SJSA1 (cell line): ENCODE measurements at places on chromosomes 3 and 15. TPM values are rescaled to one million over a fixed set of nuclear protein-coding genes. Genes with fewer than 3 reads are reported as not detected.

DNA sequence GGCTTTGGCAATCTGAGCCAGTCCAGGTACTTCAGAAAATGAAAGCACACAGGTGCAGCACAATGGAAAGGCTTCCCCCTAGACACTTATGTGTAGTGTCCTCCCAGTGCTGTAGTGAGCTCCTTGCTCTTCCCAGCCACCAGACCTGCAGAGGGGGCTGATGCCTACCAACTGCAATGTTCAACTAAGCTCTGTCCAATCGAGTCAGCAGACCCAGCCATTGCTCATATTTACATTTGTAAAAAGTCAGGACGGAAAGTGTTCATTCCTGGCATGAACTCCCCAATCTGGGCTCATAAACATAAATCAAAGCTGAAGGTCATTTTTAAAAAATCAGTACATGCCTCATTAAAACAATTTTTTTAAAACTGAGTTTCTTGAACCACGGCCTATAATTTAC lies 73.0 kb downstream of the FOXP1 start:
- DNase-seq = peak; percentile 21
- H3K27me3 ChIP-seq = no peaks in the 10 kb centered on the region
- no peak overlapping the region for H3K4me3 ChIP-seq
- H3K4me1 ChIP-seq = peaks cover 8% of the 10 kb centered on the region; the same call in 1 of the 2 replicates
- no peaks in the 10 kb centered on the region for H3K36me3 ChIP-seq

GRCh38 chr15:67563092-67563491 lies 20.6 kb downstream of the MAP2K5 start:
- no peaks in the 10 kb centered on the region for H3K27me3 ChIP-seq
- no peaks in the 10 kb centered on the region for H3K36me3 ChIP-seq

ARHGEF26 gene
- total RNA-seq = 12.0 and 14.9 TPM in 2 replicates

SPRED1 gene
- 31.0 and 32.9 TPM in 2 replicates for total RNA-seq

DNA sequence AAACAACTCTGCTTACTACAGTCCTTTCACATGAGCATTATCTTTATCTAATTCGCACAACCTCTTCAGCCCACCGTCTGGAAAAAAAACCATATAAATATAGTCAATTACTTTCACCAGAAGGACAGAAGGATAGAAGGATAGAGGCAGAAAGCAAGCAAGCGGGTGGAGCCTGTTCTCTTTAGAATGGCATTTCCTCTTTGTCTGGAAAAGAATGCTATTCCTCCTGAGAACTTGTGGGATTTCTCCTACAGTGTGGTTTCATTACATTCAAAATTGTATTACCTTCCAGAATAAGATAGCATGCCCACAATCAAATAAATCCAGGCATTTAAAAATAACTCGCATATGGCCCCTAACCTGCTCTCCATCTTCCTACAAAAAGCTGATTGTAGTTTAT lies 23.1 kb downstream of the SLC30A4 start:
- H3K36me3 ChIP-seq = no peaks in the 10 kb centered on the region
- peaks cover 3% of the 10 kb centered on the region; the same call in 1 of the 2 replicates for H3K4me1 ChIP-seq
- no peaks in the 10 kb centered on the region for H3K27me3 ChIP-seq
- no peak overlapping the region for H3K4me3 ChIP-seq
- no peak overlapping the region for H3K27ac ChIP-seq
- peak; percentile 13 for DNase-seq

DCUN1D1 gene
- total RNA-seq = 24.9 and 48.0 TPM in 2 replicates

SERPINI2 gene
- total RNA-seq = not detected in 2 replicates

- no peak for DNase-seq
- no peaks in the 10 kb centered on the region for H3K36me3 ChIP-seq
- H3K4me1 ChIP-seq = no peaks in the 10 kb centered on the region
- no peak overlapping the region for H3K27ac ChIP-seq
Observed at GRCh38 chr3:168951368-168951767, 712.1 kb downstream of the MECOM start.

DNA sequence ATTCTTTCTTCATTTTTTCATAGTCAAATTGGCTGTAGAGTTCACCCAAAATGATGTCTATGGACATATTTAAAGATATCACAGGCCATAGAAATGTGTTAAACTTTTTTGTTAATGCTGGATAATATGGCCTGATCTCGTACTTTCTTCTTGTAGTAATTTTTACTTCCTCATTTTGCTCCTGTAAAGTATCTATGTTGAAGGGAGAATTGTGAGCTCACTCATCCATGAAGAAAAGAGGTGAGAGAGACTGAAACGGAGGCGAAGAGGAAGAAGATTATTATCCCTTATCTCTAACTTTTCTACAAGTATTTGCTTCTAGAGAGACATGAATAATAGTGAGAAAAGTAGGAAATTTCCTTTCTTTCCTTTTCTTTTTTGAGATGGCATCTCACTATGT lies 613.8 kb upstream of the TBL1XR1 start:
- H3K36me3 ChIP-seq = no peaks in the 10 kb centered on the region
- DNase-seq = no peak
- peaks cover 26% of the 10 kb centered on the region for H3K4me1 ChIP-seq
- H3K27ac ChIP-seq = peak overlapping the region; percentile 25
- H3K4me3 ChIP-seq = no peak overlapping the region
- no peaks in the 10 kb centered on the region for H3K27me3 ChIP-seq

DNA sequence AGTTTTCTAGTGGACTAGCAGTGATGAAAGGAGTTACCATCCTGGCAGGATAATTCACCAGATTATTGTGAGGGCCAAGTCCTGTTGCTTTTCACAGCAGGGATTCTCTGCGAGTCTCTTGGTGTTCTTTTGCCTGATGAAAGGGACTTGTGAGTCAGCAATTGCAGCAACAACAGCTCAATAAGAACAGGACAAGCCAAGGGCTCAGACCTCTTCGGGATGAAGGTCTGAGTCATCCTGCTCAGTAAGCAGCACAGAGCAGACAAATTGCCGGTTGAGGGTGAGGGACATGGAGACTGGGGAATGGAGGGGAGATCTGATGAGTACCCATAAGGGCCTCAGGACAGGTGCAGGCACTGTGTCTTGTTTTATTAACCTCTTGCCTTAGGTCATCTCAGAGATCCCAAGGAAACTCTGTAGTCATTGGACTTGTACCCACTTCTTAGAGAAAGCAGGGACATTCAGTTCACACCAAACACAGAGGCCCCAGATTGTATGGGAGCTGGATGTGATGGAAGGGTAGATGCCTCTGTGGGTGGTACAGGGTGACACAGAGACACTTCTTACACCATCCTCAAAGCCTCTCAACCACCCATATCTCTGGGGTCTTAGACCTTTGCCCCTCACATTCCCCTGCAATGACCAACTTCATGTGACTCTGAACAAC lies 173.8 kb upstream of the TLE3 start:
- peaks cover 17% of the 10 kb centered on the region for H3K4me1 ChIP-seq
- H3K27ac ChIP-seq = no peak overlapping the region
- H3K4me3 ChIP-seq = no peak overlapping the region
- peak; percentile 84 for DNase-seq
- no peaks in the 10 kb centered on the region for H3K36me3 ChIP-seq

- H3K4me1 ChIP-seq = no peaks in the 10 kb centered on the region
- no peak for DNase-seq
- H3K27me3 ChIP-seq = no peaks in the 10 kb centered on the region
- peaks cover 93% of the 10 kb centered on the region for H3K36me3 ChIP-seq
- no peak overlapping the region for H3K4me3 ChIP-seq
- no peak overlapping the region for H3K27ac ChIP-seq
Observed at GRCh38 chr15:75397494-75397893, 29.1 kb upstream of the MAN2C1 start.

GRCh38 chr3:143972155-143972504 lies 507 bp downstream of the DIPK2A start:
- 0 out of 2 replicates have a peak, but pooled peaks cover 5% of the 10 kb centered on the region for H3K4me1 ChIP-seq
- no peaks in the 10 kb centered on the region for H3K36me3 ChIP-seq
- no peak overlapping the region for H3K27ac ChIP-seq
- DNase-seq = no peak
- H3K4me3 ChIP-seq = peak overlapping the region; percentile 55

CELF6 gene
- 0.08 TPM in 1 of 2 replicates, not detected in the other for total RNA-seq

- DNase-seq = no peak
- H3K4me1 ChIP-seq = no peaks in the 10 kb centered on the region
- no peaks in the 10 kb centered on the region; the same call in 1 of the 2 replicates for H3K27me3 ChIP-seq
- H3K27ac ChIP-seq = no peak overlapping the region
- no peaks in the 10 kb centered on the region for H3K36me3 ChIP-seq
Observed at GRCh38 chr3:139894643-139894989, 40.4 kb upstream of the CLSTN2 start.

GRCh38 chr3:50430191-50430590 lies 70.9 kb upstream of the TMEM115 start:
- H3K27ac ChIP-seq = no peak overlapping the region
- H3K4me3 ChIP-seq = no peak overlapping the region

- H3K27ac ChIP-seq = no peak overlapping the region
- DNase-seq = no peak
- H3K4me3 ChIP-seq = no peak overlapping the region
- H3K36me3 ChIP-seq = no peaks in the 10 kb centered on the region
- no peaks in the 10 kb centered on the region for H3K27me3 ChIP-seq
- no peaks in the 10 kb centered on the region for H3K4me1 ChIP-seq
Observed at GRCh38 chr15:67781907-67782690, 43.2 kb upstream of the SKOR1 start.

PARP3 gene
- total RNA-seq = 14.7 and 17.9 TPM in 2 replicates

DNA sequence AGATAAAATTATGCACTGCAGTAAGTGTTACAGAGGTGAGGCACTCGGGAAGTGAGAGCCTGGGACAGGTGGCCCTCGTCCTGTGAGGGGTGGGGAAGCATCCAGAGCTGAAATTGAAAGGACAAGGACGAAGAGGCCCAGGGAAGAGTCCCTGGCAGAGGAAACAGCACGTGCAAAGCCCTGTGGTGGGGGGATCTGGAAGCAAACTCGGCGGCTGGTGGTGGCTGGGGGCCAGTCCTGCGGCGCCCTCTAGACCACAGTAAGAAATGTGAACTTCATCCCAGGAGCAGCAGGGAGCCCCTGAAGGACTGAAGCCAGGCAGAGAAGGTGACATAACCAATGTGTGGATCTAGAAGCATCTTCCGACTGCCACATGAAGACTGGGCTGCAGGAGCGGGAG lies 42.8 kb downstream of the GRIP2 start:
- H3K4me3 ChIP-seq = no peak overlapping the region
- peaks cover 30% of the 10 kb centered on the region for H3K4me1 ChIP-seq
- H3K27me3 ChIP-seq = no peaks in the 10 kb centered on the region
- 0 out of 2 replicates have a peak, but pooled peaks cover 6% of the 10 kb centered on the region for H3K36me3 ChIP-seq
- DNase-seq = no peak
- no peak overlapping the region for H3K27ac ChIP-seq

ALDH1A2 gene
- total RNA-seq = not detected in 2 replicates

DNA sequence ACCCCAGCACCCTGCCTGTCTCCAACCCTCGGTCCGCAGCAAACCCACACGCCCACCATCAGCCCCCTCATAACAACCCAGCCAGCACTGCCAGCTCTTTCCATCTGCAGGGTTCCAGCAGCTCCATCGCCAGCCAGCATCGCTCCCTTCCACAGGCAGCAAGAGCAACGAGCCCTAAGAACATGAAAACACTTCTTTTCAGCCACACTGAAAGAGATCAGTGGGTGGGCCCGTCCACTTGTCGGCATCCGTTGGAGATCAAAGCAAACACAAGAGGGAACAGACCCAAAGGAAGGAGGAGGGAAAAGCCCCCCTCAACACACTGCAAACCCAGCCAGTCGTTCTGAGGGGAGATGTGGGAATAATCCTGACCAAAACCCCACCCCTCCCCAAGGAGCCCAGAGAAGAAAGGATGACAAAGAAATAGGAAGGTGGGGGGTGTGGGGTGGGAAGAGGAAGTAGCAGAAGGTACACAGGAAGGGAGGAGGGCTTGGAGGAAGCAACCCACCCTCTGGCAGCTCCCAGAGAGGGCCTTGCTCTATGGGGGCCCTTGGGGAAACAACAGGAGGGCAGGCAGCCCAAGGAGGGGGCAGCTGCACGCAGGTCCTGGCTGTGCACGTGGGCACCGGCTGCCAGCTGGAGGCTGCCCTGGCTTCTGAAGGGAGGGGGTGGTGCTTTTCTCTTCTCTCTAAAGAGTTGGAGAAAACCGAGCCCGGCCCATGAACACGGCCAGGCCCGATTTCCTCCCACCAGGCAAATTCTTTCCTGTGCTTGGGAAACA lies 473.6 kb upstream of the PROK2 start:
- no peak overlapping the region for H3K27ac ChIP-seq
- H3K36me3 ChIP-seq = no peaks in the 10 kb centered on the region
- no peak overlapping the region for H3K4me3 ChIP-seq
- H3K4me1 ChIP-seq = peaks cover 20% of the 10 kb centered on the region

DNA sequence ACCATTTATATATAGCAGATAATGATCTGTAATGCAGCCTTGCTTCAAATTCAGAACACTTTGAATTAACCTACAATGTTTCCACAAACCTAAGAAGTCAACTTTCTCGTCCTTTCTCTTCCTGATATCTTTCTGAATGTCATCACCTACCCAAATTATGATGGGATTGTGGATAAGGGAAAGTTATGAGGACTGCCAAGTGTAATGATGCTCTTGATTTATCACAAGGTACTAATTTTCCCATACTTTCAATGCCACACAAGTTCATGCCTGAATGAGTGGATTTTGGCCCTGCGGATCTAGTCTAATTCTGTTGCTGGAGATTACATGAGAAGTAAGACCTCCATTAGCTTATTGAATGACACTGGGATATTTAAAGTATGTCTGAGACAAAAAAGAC lies 82.6 kb upstream of the NANOGP8 start:
- no peak overlapping the region for H3K27ac ChIP-seq
- no peaks in the 10 kb centered on the region for H3K36me3 ChIP-seq
- H3K4me3 ChIP-seq = no peak overlapping the region
- DNase-seq = no peak
- peaks cover 26% of the 10 kb centered on the region for H3K4me1 ChIP-seq
- H3K27me3 ChIP-seq = no peaks in the 10 kb centered on the region

- no peaks in the 10 kb centered on the region for H3K4me1 ChIP-seq
- no peak overlapping the region for H3K4me3 ChIP-seq
- H3K36me3 ChIP-seq = peaks cover 20% of the 10 kb centered on the region
- H3K27me3 ChIP-seq = no peaks in the 10 kb centered on the region
- DNase-seq = no peak
Observed at GRCh38 chr3:167684388-167684993, 30.7 kb upstream of the WDR49 start.

CEMIP gene
- total RNA-seq = 0.03 TPM in 1 of 2 replicates, not detected in the other

DNA sequence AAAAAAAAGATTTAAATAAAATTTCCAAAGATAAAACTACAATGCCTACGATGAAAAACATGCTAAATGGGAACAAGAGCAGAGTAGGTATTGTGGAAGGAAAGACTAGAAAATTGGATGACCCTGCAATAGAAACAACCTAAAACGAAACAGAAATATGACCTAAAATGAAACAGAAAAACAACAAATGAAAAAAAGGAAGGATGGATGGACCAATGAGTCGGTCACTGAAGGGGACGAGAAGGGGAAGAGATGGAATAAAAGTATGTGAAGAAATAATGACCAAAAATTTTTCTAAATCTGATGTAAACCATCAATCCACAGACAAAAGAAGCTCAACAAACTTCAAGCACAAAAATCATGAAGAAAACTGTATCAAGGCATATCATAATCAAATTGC lies 44.8 kb downstream of the TBC1D2B start:
- H3K4me1 ChIP-seq = no peaks in the 10 kb centered on the region; the same call in 1 of the 2 replicates
- no peak overlapping the region for H3K27ac ChIP-seq
- no peak overlapping the region for H3K4me3 ChIP-seq
- H3K36me3 ChIP-seq = peaks cover 22% of the 10 kb centered on the region
- no peaks in the 10 kb centered on the region for H3K27me3 ChIP-seq
- no peak for DNase-seq
